ENCODE measurements at places on chromosomes 16 and 17. TPM values are rescaled to one million over a fixed set of nuclear protein-coding genes. Genes with fewer than 3 reads are reported as not detected.

USP6 gene
- 0.33 TPM for total RNA-seq

SLC4A1 gene
- total RNA-seq: 0.19 TPM

- DNase-seq: no peak
- H3K36me3 ChIP-seq: peaks cover 20% of the 10 kb centered on the region
Measured at GRCh38 chr17:18932360-18933055, 19.5 kb upstream of the SLC5A10 start.

DNA sequence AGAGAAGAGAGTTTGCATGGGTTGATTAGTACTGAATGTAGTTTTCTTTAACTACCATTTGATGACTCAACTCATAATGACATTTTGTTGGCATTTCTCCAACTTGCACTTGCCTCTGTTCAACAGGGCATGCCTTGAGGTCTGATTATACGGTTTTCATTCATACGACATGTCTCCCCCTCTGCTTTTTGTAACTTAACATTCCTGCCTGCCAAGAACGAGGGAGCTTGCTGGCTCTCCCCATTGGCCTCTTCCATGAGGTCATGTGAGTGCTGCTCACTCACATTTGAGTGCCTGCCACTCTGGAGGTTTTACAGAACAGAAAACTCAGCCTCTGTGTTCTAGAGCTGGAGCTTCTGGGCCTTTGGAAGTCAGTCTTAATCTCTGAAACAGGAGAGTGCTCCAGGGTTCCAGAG, 19.7 kb downstream of the MAP2K6 start:
- no peaks in the 10 kb centered on the region for H3K36me3 ChIP-seq
- H3K4me3 ChIP-seq: no peak overlapping the region
- no peak for DNase-seq
- H3K27me3 ChIP-seq: no peaks in the 10 kb centered on the region
- H3K27ac ChIP-seq: no peak overlapping the region

- DNase-seq: no peak
- H3K27ac ChIP-seq: no peak overlapping the region
- no peaks in the 10 kb centered on the region for H3K27me3 ChIP-seq
- no peak overlapping the region for H3K4me3 ChIP-seq
- H3K36me3 ChIP-seq: peaks cover 8% of the 10 kb centered on the region
- peaks cover 22% of the 10 kb centered on the region for H3K4me1 ChIP-seq
Measured at GRCh38 chr17:40179923-40180659, 2.8 kb downstream of the RAPGEFL1 start.

DNA sequence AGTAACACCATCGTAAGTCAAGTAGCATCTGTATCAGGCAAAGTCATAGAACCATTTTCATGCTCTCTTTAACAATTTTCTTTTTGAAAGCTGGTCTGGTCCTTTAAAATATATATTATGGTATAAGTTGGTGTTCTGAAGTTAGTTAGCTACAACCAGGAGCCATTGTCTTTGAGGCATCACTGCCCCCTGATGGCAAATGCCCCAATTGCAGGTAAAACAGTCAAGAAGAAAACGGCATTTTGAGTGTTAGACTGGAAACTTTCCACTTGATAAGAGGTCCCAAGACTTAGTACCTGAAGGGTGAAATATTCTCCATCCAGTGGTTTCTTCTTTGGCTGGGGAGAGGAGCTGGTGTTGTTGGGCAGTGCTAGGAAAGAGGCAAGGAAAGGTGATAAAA, 14.1 kb downstream of the TP53 start:
- H3K4me3 ChIP-seq: no peak overlapping the region
- peaks cover 58% of the 10 kb centered on the region for H3K36me3 ChIP-seq
- no peak overlapping the region for H3K27ac ChIP-seq
- no peaks in the 10 kb centered on the region for H3K4me1 ChIP-seq
- DNase-seq: no peak

- H3K27ac ChIP-seq: no peak overlapping the region
- H3K27me3 ChIP-seq: no peaks in the 10 kb centered on the region
- H3K4me1 ChIP-seq: no peaks in the 10 kb centered on the region
- no peaks in the 10 kb centered on the region for H3K36me3 ChIP-seq
Measured at GRCh38 chr17:18076936-18077335, 10.8 kb upstream of the DRG2 start.

DNA sequence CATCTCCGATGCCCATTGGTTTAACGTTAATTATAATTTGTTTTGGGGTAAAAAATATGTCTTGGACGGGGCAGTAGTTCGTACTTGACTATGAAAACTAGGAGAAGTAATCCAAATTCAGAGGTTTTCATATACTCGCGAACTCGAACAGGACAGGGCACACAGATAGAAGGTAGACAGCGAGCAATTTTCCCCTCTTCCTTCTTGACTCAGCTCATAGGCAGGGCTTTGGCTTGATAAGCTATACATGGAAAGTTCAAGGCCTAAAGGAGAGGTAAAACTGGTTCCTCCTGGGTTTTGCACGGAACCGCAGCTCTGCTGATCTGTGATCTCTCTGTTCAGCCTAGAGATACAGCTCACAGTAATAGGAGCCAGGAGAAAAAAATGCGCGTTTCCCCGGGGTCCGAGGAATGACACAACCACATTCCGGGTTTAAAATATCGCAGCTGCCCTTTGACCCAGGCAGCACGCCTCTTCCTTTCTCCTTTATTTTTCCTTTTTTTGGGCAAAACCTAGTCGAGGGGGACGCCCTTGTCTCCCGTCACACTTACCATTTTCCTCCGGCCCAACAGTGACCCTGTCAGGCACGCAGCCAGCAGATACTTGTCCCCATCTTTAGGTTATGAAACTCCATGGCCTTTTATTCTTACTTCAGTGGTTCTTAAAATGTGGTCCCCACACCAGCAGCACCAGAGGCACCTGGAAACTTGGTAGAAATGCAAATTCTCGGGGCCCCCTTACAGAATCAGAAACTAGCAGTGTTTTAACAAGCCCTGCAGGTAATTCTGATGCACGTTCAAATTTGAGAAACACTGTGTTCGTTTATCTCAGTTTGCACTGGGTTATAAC, 1.7 kb upstream of the LASP1 start:
- no peak for DNase-seq
- no peaks in the 10 kb centered on the region for H3K36me3 ChIP-seq
- H3K27me3 ChIP-seq: no peaks in the 10 kb centered on the region

DNA sequence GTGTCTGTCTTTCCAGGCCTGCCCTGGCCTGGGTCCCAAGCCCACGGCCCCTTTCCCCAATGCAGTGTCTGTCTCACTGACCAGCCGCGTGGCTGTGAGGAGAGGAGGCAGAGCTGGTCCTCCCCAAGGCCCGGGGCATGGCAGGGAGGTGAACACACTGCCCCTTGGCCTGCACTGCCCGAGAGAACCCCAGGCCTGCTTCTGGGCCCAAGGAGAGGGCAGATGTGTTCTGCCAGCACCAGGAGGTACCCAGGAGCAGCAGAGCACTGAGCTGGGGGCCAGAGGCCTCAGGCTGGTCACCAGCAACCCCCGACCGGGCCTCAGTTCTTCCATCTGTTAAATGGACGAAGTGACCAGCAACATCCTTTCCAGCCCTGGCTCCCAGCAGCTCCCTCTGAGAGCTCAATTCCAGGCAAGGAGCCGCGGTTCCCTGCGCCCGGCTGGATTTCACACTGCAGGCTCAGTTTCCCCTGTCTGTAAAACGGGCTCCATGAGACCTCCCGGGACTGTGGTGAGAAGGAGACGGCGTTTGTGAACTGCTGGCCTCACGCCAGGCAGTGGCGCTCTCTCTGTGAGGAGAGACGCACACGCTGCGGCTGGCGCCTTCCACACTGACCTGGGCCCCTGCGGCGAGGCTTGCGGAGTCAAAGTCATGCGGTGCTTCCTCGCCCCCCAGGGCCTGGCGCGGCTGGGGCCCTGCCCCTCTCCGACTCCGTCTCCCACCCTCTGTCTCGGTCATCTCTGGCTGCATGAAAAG, 8.1 kb upstream of the ZFPM1 start:
- no peaks in the 10 kb centered on the region for H3K27me3 ChIP-seq
- no peak overlapping the region for H3K4me3 ChIP-seq
- peaks cover 21% of the 10 kb centered on the region for H3K4me1 ChIP-seq
- no peak for DNase-seq
- no peaks in the 10 kb centered on the region for H3K36me3 ChIP-seq
- H3K27ac ChIP-seq: no peak overlapping the region

DNA sequence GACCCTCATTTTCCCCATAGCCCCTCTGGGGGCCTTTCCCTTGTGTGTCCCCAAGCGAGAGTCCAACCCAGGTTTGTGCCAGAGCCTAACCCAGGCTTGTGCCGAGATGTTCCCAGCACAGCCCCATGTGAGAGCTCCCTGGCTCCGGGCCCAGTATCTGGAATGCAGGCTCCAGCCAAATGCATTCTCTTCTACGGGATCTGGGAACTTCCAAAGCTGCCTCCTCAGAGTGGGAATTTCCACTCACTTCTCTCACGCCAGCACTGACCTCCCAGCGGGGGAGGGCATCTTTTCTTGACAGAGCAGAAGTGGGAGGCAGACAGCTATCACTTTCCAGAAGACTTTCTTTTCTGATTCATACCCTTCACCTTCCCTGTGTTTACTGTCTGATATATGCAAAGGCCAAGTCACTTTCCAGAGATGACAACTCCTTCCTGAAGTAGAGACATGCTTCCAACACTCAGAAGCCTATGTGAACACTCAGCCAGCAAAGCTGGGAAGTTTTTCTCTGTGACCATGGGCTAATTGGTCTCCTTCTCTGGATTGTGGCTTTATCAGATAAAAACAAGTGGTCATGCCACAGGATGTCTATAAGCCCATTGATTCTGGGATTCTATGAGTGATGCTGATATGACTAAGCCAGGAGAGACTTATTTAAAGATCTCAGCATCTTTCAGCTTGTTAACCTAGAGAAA, 2.5 kb upstream of the CCL2 start:
- peak overlapping the region; percentile 14 for H3K4me3 ChIP-seq
- peak overlapping the region; percentile 85 for H3K27ac ChIP-seq
- no peaks in the 10 kb centered on the region for H3K36me3 ChIP-seq
- H3K4me1 ChIP-seq: peaks cover 80% of the 10 kb centered on the region

DNA sequence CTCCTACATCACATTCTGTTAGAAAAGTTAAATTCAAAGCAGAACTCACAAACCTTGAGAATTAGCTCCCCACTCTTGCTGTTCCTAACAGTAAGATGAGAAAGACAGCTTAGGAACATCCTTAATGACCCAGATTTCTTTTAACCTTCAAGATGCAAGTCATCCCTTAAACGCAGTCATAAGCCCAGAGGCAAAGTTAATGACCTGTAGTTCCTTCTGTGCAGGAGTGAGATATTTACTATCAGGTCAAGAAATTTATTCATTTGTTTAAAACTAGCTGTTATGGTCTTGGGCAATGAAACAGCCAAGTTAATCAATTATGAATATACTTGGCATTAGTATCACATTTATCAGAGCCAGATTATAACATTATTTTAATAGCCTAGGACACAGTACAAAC, 37.1 kb downstream of the NXPH3 start:
- peak overlapping the region; percentile 28 for H3K27ac ChIP-seq
- H3K4me3 ChIP-seq: no peak overlapping the region
- H3K27me3 ChIP-seq: no peaks in the 10 kb centered on the region
- H3K36me3 ChIP-seq: peaks cover 51% of the 10 kb centered on the region

Data from esophagus muscularis mucosa (tissue), 4 donors.